ENCODE measurements at places on chromosomes 12 and 14.

- DNase-seq: peak; percentile 45
Measured at GRCh38 chr12:112116232-112117060, 7.9 kb upstream of the NAA25 start.

- DNase-seq: no peak
Measured at GRCh38 chr12:119157528-119157927, 21.2 kb upstream of the HSPB8 start.

GRCh38 chr12:81639196-81639595 is 120.0 kb downstream of the PPFIA2 start:
- no peak for DNase-seq

DNA sequence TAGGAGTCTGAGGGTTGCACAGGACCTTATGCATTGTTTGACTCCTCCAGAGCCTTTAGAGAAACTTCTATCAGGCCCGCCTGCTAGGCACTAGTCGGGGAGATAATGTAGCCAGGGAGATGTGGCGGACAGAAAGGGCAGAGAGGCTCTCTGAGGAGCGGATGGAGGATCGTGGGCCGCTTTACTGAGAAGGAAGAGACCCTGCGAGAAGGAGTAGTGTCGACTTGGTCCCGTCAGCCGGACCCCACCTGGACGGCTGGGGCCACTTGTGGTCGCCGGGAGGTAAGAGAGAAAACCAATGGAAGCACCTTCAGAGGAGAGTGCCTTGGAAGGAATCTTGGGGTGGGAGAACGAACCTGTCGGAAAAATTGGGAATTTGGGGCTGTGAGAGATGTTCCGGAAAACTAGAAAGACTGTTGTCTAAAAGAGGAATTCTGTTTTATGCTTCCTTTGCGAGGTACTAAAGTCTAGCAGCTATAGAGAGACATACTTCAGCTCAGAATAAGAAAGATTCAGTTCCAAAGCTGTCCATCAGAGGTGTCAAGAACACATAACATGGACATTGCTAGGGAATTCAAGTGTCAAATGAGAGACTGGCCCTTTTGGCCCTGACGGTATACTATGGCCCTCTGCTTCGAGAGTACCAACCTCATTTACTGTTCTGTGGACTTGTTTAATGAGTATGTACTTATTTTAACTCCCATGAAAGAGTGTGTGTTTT is 660 bp upstream of the MCRS1 start:
- DNase-seq: no peak

GRCh38 chr14:96781371-96781770 is 15.8 kb upstream of the VRK1 start:
- no peak for DNase-seq

DNA sequence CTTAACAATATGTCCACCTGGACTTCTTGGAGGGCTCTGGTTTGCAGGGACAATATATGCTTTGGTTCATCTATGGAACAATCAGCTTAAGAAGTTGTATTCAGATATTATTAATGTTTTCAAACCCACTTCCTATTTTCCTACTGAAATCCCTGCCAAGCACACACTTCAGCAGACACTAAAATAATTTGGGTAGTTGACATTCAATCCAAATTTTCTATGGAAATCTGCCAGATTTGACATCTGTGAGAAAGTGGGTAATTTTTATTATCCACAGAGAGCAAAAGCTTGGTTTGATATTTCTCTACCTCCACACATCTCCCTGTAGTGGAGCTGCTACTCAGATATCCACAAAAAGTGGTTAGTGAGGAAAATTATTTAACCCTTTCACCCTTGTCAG is 378.8 kb upstream of the SOX5 start:
- DNase-seq: no peak

GRCh38 chr12:51867796-51868428 is 19.4 kb upstream of the FIGNL2 start:
- DNase-seq: no peak

- no peak for DNase-seq
Measured at GRCh38 chr12:131124487-131125280, 171.0 kb downstream of the ADGRD1 start.

- DNase-seq: no peak
Measured at GRCh38 chr14:59461891-59462290, 3.3 kb downstream of the GPR135 start.

GRCh38 chr12:93184672-93185368 is 192.9 kb upstream of the NUDT4 start:
- DNase-seq: no peak

- DNase-seq: no peak
Measured at GRCh38 chr12:24760162-24760561, 188.7 kb downstream of the BCAT1 start.

- no peak for DNase-seq
Measured at GRCh38 chr14:62006116-62006731, 244.0 kb downstream of the SNAPC1 start.

DNA sequence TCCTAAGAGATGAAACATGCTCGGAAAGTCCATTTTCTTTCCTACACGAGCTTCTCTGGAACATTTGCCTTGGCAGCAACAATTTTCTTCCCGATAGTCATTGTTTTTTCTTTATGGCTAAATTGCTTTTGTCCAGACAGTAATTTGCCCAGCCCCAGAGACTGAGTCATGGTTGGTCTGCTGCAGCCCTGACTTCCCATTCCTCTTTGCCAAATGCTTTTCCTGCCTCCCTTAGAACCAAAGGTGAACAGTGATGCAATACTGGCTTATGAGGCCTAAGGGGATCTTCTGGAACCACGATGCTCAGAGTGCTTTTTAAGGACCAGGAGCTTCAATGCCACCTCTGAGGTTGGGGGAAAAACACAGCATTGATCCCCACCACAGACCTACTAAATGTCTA is 1599.6 kb upstream of the TMEM132C start:
- DNase-seq: no peak

DNA sequence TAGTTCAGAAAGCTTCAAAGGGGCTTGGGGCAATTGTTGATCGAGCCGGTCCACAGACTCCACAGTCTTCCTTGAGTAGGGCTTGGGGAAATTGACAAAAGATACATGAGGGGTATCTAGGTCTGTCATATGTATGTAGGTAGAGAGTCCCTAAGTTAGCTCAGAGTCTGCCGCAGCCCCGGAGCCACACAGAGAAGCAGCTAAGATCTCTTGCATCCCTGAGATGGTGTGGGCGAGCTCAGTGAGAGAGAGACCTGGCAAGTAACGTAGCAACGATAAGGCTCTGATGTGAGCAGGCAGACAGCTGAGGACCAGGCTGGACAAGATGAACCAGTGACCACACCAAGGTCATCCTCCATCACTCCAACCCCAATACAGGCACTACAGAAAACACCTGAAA is 297.6 kb downstream of the TMEM132D start:
- DNase-seq: no peak

Measured in NCI-H510A (cell line).